ENCODE measurements at places on chromosomes 1 and 21.

GRCh38 chr1:225877580-225877979 is 4.6 kb downstream of the TMEM63A start:
- DNase-seq: no peak

DNA sequence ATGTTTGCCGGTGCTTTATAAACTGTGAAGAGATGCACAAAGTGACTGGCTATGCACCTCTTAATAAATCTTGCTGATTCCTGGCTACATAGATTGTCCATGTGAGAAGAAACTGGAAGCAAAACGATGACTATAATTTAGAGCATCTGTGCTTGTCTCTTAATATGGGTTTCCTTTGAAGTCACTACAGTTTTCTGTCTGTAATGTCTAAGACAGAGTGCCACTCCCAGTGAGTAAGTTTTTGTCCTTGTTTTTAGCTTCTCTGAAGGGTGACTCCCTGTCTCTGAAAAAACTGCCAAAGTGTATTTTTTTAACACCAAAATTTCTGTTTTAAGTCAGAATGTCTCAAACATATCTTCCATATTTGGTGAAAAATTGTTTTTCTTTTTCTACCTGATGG is 175.1 kb downstream of the FASLG start:
- DNase-seq: no peak

DNA sequence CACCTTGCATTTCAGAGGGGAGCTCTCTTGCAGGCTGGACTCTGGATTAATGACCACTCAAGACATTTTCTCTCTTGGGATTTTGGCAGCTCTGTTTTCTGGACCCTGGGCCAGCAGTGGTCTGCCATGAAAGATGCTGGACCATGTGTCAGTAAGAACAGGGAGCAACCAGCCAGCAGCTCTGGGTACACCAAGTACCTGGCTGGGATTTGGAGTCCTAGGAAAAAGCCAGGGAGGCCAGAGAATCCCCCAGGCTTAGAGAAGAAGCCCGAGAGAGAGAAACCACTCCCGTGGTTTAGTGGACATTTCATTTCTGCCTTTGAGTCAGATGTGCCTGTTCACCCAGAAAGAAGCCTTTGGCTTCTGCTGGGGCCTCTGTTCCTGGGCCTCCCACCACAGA is 2.5 kb downstream of the NFASC start:
- no peak for DNase-seq

DNA sequence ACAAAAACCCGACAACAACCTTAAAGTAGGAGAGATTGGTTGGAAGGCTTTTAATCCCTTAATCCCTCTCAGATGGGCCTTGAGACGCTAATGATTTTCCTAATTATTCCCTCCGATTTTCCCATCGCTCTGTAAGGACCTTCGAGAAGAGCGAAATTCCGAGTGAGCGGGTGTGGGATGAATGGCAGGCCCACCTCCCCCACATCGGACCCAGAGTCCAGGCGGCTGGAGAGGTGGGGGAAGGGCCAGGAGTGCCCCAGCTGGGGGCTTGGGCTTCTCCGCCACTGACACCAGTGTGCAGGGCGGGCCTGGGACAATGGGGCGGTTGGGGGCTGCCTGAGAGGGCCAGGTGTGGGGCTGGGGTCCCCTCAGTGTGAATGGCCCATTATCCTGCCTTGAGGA is 23.4 kb downstream of the RHBG start:
- DNase-seq: no peak

DNA sequence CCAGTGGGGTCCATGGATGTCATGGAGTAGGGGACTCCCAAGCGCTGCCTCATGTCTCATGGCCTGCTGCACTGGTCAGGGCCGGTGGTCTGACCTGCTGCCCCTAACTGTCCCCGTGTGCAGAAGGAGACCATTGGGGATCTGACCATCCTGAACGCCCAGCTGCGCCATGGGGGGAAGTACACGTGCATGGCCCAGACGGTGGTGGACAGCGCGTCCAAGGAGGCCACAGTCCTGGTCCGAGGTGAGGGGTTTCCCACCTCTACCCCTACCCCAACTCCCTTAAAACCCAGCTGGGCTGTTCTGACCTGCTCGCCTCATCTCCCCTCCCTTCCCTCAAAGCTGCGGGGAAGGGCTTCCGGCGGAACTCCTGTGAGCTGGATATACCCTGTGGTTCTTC is 18.6 kb downstream of the TMEM81 start:
- no peak for DNase-seq
